Muscle of back (tissue), 13 donors: ENCODE measurements at places on chromosomes 2 and 18. TPM values are rescaled to one million over a fixed set of nuclear protein-coding genes. Genes with fewer than 3 reads are reported as not detected.

Gene TUBB8B
- not detected for polyA plus RNA-seq

Gene HOXD1
- 1.6 TPM for polyA plus RNA-seq

Gene SCN1A
- not detected for polyA plus RNA-seq

Gene NDUFB3
- polyA plus RNA-seq = 108 TPM

Gene ABCG8
- 0.08 TPM for polyA plus RNA-seq

Gene CPLX4
- not detected for polyA plus RNA-seq

Gene RMC1
- polyA plus RNA-seq = 17.4 TPM
